KBM-7 (cell line): ENCODE measurements at places on chromosomes 1 and 21.

DNA sequence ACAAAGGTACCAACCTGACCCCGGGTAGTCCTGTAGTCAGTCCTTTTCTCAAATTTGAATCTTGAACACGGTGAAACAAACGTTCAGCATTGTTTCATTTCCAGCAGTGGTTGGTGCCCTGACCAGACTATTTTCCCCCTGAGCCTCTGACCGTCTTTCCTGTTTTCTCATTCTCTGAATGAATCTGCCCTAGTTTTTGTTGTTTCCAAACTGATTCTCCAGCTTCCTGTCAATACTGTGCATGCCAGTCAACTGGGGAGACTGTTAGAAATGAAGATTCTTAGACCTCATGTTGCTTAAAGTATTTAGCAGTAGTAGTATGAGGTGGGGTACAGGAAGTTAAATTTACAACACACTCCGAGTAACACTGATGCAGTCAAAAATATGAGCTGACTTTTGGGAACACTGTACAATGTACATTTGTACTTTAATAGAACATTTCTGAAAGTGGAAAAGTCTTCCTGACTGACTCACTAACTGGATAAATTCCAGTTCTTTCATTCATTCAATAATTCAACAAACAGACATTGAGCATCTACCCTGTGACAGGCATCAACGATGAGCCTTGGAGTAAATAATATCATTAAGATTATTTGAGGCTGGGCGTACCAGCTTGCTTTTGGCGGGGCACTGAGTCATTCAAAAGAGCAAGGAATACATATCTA lies 26.0 kb upstream of the ZRANB2 start:
- DNase-seq: no peak

DNA sequence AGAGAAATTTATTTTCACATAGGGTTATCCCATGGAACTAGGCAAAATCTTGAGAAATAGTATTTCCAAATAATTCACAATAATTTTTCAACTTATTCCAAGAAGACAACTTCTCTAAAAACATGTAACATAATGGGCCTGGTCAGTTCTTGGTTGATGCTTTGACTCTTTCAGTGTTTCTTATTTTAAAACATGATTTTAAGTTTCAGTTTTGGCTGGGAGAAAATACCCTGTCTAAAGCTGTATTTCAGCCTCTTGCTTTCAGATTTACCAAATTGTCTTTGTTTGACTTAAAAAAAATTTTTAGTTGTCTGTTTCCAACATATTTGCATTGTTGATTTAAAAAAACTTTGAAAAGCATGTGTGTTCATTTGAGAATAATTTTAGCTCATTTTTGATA lies 5.1 kb downstream of the OR2T4 start:
- DNase-seq: no peak

DNA sequence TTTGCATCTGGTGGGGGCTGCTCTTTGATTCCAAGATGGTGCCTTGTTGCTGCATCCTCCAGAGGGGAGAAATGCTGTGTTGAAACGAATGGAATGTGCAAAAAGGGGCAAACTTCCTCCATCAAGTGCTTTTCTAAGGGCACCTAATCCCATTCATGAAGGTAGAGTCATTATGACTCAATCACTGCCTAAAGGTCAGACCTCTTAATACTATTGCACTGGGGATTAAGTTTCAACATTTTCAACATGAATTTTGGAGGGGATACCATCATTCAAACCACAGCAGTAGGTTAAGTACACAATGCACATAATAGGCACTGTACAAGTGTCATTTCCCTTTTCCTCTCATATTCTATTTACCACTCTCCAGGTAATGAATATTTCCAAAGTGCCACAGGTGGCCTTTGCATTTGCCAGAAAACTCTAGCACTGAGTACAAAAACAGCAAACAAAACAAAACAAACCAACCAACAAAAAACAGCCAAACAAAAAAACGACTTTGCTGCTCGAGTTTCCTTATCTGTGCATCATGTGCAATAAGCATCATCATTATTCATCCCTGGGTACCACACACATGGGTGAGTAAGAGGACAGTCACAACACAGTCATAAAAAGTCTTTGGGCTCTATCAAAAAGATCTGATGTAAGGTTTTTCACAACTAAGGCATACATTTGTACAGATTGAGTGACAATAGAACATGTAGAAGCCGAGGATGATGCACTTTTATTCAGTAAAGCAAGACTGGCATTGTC lies 42.5 kb downstream of the IFI44 start:
- DNase-seq: no peak

DNA sequence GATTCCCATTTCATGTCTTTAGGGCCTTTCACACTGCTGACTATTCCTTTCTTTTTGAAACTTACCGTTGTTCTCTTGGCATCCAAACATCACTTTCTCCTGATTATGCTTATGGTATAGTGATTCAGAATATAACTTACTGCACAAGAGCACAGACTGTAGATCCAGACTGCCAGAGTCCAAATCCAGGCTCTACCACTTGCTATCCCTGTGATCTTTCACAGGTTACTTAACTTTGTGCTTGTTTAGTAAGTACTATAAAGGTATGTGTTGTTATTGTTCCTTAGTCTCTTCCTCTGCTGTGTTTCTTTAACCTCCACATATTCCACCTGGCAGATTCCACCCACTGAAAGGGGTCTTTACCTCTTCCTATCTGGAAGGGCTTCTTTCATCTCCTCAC lies 8.4 kb downstream of the SCMH1 start:
- no peak for DNase-seq

DNA sequence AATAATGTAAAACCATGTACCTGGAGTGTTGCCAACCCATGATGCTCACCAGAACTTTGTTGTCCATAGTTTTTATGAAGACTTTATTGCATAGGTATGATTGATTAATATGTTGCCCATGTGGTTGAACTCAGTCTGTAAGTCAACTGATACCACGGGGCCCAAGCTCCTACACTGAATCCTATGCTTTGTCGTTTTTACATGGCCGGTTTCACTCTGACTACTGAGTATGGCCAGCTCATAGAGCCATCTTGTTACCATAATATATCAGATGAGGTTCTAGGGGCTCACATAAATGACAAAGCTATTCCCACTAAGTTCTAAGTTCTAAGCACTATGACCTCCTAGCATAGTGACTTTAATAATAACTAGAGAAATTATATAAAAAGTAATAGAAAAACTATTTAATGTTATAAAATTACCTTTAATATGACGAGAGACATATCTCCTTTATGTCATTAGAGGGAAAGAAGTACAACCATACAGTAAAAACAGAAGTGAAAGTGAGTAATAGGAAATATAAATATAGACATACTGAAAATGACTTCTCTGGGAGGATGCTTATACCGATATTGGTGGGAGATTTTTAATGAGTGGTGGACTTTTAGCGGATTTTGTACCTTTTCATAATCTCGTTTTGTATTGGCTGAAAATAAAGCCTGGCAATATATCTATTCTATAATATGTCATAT lies 983.4 kb upstream of the PRMT6 start:
- DNase-seq: no peak

DNA sequence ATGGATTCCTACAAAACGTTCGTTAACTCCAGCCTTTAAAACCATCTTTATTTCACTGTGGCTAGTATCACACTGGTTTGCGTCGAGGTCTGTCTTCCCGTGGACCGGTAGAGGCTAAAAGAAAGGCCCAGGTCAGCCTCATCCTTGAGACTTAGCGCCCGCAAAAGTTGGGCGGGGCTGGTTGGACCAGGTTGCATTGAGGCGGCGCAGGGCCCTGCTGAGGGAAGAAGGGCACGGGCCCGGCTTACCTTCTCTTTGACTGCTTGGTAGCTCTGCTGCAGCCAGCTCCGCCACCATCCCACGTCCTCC lies 455 bp downstream of the BSDC1 start:
- no peak for DNase-seq
